Stimulated activated CD4-positive, alpha-beta T cell treated with anti-CD3 and anti-CD28 coated beads, Interleukin-12 subunit alpha, Interleukin-12 subunit beta, amount 100 ng/mL, for 48 hours (primary cell): ENCODE measurements at places on chromosomes 13 and 19.

DNA sequence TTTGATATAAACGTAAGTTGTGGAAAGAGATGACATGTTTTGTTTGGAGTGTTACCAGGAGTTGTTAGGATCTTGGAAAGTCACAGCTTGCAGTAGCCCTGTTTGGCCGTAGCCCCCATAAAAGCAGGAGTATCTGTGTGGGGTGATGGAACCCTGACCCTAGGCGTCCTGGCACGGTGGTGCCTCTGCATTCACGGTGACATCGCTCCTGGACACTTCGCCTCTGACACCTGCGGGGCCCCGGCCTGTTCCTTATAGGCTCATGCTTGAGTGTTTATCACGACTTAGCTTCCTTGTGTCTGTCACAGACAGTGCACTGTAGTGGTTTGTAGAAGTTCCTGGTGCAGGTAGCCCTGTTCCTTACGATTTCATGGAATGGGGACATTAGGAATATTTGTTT is 74.2 kb downstream of the ATP11A start:
- no peak for DNase-seq

- no peak for DNase-seq
Observed at GRCh38 chr13:30111810-30112209, 195.5 kb downstream of the KATNAL1 start.

DNA sequence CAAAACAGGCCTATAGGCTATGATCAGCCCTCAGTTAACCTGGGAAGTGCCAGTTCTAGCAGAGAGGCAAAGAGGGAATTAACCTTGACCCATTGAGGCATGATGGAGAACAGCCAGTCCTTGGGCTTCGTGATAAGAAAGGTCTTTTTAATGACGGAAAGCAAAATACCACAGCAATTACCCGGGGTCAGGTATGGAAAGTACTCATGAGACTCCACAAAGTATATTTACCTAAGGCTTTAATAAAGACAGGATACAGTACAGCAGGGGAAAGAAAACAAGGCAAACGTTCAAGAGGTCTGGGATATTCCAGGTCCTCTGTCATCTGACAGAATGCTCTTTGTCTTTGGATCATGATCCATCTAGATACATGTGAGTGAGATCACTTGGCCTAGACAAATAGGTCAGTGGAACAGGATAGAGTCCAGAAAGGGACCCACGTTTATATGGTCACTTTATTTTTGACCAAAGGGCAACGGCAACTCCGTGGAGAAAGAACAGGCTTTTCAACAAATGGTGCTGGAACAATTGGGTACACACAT is 52.2 kb downstream of the WDFY2 start:
- no peak for DNase-seq

GRCh38 chr13:99967498-99967868 is 4.1 kb downstream of the ZIC5 start:
- no peak for DNase-seq

DNA sequence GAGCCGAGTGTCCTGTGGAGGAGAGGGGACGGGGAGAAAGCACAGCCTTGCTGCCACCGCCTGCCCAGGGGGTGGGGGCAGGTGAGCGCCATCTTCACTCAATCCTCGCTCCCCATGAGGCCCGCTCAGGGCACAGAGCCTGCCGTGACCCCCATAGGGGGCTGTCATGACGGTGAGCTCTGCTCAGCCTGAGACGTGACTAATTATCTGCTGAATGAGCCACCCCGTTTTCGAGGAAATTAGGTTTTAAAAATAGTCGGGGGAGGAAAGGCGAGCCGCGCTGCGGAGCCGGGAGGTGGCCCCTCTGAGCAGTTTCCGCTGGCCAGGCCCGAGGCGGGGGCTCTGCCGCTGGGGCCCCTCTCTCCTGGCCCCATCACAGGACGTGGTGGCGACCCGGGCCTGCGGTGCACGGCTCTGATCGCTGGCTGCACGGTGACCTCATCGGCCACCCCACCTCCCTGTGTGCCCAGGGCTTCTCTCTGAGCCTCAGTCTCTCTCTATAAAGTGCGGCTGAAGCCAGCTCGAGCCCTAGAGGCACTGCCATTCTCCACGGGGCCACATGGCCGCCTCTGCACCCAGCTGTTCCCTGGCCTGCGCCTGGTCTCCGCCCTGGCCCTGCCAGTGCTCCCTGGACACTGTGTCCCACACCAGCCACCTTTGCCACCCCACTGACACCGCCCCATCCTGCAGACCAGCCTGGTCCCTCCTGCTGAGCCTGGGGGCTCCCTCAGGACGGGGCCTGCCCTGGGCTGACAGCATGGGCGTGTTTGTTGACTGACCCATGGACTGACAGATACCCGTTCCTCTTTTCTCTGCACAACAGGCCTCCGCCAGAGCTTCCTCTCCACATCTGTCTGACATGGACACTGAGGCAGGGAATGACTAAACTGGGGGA is 28.3 kb downstream of the PIP5K1C start:
- no peak for DNase-seq

GRCh38 chr13:91278291-91278690 is 69.2 kb upstream of the MIR17HG start:
- no peak for DNase-seq

DNA sequence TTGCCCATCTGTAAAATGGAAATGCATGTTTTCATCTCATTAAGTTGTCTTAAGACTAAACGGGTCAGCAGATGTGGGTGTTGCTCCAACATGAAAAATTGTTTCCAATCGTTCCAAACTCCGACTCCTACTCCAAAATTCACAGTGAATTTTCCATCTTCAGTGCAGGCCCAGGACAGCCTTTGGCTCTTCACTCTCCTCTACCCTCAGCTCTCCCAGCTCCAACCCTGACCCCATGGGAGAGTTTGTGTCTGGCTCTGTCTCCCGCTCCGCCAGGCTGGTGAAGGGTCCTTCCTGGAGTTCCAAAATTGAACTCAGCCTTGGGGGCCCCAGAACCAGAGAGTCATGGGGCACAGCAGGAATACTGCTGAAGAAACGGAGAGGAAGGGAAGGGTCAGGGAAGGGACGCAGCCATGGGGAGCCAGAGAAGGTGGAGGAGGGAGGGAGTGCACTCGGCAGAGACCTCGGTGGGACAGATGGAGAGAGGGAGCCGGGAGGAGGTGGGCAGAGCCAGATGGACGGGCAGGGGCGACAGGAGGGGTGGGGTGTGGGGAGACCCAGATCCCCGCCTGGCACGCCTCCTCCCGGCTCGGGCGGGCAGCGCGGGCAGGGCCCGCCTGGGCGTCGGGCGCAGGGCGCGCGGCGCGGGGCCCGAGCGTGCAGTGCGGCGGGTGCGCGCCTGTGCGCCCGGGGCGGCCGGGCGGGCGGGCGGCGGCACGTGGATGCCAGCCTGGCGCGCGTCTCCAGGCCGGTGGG is 45.6 kb downstream of the CELF5 start:
- DNase-seq = no peak

DNA sequence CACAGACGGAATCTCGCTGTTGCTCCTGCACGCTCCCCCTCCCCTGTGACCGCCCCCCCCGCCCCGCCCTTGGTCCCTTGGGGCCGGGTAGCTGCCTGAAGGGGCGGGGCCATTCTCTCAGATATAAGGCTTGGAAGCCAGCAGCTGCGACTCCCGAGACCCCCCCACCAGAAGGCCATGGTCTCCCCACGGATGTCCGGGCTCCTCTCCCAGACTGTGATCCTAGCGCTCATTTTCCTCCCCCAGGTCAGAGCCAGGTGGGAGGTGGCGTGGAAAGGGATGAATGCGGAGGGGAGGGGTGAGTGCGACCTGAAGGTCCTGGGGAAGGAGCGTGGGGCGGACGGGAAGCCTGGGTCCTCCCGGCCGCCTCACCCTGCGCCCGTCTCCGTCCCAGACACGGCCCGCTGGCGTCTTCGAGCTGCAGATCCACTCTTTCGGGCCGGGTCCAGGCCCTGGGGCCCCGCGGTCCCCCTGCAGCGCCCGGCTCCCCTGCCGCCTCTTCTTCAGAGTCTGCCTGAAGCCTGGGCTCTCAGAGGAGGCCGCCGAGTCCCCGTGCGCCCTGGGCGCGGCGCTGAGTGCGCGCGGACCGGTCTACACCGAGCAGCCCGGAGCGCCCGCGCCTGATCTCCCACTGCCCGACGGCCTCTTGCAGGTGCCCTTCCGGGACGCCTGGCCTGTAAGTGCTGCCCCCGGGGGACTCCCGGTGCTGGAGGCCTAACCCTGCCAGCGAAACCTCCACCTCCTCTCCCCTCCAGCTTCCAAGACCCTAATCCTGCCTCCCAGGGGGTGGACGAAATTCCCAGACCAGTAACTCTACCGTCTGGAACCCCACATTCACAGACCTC is at the start of gene DLL3:
Gene DLL3, plus strand, starts transcription at position 150 of the 845 bp plus-strand sequence. Its CDS starts 28 bp downstream, at position 178.
- DNase-seq = no peak

DNA sequence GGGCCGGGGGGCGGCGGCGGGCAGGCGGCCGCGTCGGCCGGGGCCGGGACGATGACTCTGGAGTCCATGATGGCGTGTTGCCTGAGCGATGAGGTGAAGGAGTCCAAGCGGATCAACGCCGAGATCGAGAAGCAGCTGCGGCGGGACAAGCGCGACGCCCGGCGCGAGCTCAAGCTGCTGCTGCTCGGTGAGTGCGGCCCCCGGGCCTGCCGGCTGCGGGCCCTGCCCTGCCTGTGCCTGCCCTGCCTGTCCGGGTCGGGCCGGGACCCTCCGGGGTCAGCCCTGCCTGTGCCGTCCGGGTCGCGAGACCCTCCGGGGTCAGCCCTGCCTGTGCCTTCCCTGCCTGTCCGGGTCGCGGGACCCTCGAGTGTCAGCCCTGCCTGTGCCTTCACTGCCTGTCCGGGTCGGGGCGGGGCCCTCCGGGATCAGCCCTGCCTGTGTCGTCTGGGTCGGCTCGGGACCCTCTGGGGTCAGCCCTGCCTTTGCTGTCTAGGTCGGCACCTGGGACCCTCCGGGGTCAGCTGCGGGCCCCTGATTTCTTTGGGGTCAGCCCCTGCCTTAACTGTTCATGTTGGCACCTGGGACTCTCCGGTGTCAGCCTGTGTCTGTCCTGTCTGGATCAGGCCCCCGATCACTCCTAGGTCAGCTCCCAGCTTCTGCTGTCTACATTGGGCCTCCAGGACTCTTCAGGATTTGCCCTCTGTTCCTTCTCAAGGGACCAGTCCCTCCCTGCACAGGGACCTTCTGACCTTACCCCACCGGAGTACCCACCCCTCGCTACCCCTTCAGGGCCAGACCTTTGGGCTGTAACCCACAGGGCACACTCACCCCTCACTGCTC is 659 bp downstream of the GNA11 start:
- DNase-seq = no peak

- no peak for DNase-seq
Observed at GRCh38 chr13:76438050-76438449, 448.2 kb downstream of the KCTD12 start.

- no peak for DNase-seq
Observed at GRCh38 chr13:107669391-107669993, 545.8 kb downstream of the LIG4 start.

DNA sequence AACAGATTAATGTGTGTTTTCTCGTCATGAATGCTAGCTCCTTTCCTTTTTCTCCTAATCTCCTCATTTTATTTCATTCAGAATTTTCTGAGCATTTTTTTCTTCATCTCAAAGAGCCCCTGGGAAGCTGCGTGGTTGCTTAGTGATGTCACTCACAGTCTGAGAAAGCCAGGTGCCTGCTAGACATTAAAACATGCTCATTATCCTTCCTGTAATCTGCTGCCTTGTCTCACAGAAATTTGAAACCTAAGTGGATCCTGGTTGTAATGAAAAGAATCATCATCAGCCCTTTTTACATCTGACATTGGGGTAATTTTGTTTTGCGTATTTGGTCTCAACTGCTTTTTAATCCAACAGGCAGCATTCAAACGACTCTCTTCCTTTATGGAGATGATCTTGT is 108.2 kb upstream of the RNF113B start:
- no peak for DNase-seq

GRCh38 chr13:48653472-48653939 is at the start of gene CYSLTR2:
Gene CYSLTR2, plus strand, starts transcription at chr13:48653929. Its CDS starts 52,889 bp downstream, at chr13:48706818.
- no peak for DNase-seq

- no peak for DNase-seq
Observed at GRCh38 chr19:38693380-38694223, 46.2 kb downstream of the ACTN4 start.

GRCh38 chr13:30421093-30422053 is 920 bp upstream of the UBE2L5 start:
- DNase-seq = no peak

DNA sequence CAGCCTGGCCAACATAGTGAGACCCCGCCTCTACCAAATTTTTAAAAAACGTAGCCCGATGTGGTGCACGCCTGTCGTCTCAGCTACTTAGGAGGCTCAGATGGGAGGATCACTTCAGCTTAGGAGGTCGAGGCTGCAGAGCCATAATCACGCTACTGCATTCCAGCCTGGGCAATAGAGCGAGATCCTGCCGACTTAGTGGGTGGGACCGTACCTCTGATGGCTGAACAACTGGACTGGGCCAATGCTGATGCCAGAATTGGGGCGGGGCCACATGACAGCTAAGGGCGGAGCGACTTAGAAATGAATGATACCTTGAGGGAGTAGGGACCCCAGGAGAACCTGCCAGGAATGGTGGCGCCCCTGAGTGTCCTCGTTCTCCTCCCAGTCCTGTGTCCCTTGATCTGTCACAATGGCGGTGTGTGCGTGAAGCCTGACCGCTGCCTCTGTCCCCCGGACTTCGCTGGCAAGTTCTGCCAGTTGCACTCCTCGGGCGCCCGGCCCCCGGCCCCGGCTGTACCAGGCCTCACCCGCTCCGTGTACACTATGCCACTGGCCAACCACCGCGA is 3.6 kb downstream of the LTBP4 start:
- no peak for DNase-seq
